ENCODE measurements at places on chromosomes 3 and 15.

GRCh38 chr3:74711913-74712512 lies 97.6 kb upstream of the CNTN3 start:
- no peak for DNase-seq

- peak; percentile 36 for DNase-seq
Observed at GRCh38 chr3:113626503-113627371, 69.7 kb downstream of the USF3 start.

DNA sequence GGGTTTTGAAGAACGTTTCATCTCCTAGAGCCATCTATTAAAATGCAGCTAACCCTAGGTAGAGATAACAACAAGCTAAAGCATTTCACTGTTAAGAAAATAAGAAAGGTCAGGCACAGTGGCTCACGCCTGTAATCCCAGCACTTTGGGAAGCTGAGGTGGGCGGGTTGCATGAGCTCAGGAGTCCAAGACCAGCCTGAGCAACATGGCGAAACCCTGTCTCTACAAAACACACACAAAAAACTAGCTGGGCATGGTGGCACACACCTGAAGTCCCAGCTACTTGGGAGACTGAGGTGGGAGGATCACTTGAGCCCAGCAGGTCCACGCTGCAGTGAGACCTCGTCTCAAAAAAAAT lies 5.4 kb upstream of the TBC1D5 start:
- no peak for DNase-seq

DNA sequence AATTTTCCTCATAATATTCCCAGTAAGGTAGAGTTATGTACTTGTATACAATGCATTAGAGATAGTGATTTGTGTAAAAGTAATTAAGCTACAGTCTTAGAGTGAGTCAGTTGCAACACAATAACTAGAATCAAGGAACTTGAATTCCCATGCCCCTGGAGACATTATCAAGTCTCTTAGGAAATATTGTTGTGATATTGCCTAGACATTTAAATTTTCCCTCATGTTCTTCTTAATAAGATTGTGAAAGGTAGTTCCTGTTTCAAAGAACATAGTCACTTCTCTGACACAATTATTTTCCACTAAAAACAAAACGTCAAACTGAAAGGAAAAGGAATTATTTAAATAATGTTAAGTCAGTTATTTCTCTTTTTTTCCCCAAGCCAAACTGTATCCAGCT lies 13.0 kb upstream of the ATP1B3 start:
- no peak for DNase-seq

- DNase-seq = no peak
Observed at GRCh38 chr15:67218428-67218827, 36.0 kb downstream of the AAGAB start.

- DNase-seq = no peak
Observed at GRCh38 chr15:35605764-35606449, 59.9 kb upstream of the DPH6 start.

DNA sequence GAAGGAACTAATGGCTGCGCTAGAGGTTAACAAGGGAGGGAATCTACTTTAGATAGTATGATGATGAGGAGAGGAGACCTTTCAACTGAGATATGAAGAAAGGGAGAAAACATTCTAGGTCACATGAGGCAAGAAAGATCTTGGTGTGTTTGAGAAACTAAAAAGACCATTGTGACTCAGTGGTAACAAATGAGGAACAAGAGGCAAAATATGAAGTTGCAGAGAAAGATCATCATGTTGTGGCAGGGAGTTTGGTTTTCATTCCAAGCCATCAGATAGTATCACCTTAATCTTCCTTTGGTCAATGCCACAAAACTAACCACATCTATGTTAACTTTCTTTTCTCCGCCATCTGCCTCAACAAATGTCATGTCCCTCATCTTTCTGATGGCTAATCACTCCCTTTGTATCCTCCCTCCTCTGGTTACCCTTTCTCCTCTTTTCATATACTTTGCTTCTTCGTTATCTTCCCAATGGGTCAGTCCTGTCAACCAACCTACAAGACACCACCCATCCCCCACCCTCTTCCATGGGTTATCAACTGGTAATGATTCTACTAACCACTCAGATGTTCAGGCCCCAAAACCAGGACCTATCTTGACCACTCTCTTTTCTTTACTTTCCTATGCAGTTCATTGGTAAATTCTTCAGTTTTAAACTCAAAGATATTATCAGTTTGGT lies 2.4 kb upstream of the PDCD6IP start:
- no peak for DNase-seq

DNA sequence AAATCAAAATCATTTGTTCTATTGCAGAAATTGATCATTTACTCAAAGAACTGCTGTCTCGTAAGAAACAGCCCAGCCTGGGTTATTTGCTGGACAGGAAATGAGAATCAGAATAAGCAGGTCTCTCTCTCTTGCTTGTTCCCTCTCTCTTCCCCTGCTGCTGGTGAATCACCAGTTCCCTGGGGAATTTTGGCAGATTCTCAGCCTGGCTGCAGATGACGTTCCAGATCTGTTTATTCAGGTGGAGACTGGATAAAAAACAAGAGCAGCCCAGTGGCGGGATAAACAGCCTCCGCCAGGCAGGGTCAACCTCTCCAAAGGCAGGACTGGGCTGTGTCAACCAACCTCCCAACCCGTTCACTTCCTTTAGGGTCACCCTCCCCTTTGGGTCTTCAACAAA lies 72.1 kb downstream of the LRIG1 start:
- peak; percentile 20 for DNase-seq

GRCh38 chr15:29420188-29420587 lies 150.6 kb upstream of the NSMCE3 start:
- no peak for DNase-seq

GRCh38 chr15:86055688-86056087 lies 24.0 kb upstream of the AGBL1 start:
- no peak for DNase-seq

DNA sequence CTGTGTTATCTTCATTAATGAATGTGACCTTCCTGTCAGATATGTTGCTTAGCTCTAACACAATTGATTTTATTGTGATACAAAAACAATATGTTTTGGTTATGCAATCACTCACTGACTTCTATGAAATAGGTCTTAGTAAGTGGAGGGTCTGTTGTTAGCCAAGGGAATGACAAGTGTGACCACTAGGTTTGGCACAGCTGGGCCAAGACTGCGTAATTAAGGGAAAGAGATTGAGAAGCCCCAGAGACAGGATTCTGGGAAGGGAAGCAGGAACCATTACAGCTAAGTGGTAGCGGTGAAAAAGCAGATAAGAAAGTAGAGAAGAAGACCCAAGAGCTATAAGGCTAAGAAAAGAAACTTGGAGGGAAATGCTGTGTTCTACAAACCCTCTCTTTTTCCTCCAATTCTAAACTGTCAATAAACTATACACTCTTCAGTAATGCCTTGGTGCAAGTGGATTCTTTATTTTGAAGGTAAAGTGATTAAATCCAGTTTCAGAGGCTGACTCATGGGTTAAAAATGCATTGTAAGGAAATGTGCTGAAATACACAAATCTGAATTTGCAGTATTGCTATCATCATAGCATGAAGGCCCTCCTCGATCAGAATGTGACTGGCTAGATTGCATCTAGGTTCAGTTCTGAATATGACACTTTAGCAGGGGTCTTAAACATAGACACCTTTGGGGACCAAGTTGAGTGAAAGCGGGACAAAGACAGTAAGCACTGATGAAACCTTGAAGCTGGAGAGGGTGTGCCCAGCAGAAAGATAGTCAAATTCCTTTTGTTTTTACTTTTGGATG lies 26.1 kb downstream of the KCNMB2 start:
- no peak for DNase-seq

DNA sequence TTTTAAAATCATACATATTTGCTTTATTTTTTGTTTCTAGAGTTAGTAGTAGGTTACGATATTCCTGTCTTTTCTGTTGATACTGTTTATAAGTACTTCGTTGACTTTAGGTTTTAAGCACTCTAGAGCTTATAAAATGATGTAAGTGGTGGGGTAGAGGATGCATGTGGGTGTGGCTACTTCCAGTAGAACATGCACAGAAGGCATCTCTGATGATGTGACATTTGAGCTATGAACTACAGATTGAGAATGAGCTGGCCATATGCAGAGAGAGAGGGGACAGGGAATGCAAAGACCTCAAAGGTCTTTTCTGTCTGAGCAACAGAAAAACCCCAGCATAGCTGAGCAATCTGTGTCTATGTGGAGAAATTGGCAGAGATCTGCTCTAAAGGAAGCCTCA lies 233.9 kb upstream of the STAC start:
- no peak for DNase-seq

DNA sequence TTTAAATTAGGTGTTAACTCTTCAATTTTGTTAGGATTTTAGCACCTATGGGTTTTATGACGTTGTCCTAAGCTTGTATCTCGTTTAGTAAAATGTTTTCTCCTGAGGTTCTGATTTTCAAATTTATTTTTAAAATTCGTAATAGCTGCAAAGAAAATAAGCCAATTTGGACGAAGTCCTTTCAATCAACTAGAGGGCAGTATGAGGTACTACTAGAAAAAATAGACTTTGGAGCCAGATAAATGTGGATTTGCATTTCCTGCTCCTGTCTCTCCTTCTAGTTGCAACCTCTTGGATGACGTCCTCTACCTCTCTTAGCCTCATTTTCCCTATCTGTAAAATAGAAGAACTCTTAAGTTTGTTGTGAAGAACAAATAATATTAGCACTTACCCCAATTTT lies 81.1 kb downstream of the SLTM start:
- no peak for DNase-seq

- peak; percentile 66 for DNase-seq
Observed at GRCh38 chr15:92714477-92715401, 59.2 kb upstream of the FAM174B start.

GRCh38 chr15:23574742-23575141 lies 9.3 kb downstream of the MKRN3 start:
- DNase-seq = no peak

DNA sequence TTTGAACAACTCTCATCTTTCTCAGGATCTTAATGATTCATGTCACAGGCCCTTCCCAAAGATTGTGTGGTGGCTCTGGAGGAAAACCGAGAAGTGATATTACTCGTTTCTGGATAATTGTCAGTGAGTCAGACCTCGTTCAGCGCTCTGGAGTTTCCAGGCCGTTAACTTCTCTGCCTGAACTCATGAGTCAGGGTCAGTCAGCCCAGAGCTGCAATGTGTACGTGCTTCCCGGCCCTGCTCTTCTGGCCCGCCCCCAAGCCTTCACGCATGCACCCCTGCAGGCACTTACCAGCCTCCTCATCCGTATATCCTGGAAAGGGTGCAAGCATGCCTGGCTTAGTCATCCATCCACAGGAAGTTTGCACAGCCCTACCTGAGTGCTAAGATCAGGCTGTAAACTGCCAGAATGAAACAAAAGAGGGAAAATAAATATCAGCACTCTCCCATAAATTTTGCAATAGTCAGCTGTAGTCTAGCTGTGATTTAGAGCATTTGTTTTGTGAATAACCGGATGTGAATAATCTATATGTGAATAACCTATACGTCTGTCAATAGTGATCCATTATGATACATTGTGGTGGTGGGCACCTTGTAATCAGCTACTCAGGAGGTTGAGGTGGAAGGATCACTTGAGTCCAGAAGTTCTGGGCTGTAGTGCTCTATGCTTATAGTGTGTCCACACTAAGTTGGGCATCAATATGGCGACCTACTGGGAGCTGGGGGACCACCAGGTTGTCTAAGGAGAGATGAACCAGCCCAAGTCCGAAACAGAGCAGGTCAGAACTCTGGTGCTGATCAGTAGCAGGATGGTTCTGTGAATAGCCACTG lies 35.3 kb upstream of the SEMA4B start:
- DNase-seq = no peak

DNA sequence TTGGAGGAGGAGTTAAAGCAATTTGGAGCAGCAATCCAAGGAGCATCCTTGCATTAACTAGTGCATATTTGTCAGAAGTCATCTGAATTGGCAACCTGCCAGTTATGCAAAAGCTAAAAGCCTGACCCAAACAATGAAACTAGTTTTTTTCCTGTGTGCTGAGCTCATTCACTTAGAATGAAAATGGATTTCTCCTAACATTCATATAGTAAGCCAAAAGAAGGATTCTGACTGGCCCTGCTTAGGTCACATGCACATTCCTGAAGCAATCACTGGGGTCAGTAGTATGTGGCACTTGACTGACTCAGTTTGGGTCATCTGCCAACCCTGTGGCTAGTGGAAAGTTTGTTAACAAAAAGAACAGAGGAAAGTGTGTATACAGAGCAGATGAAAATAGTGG lies 30.5 kb downstream of the OXSM start:
- DNase-seq = no peak

GRCh38 chr3:87595798-87596197 lies 319.4 kb upstream of the POU1F1 start:
- no peak for DNase-seq

- no peak for DNase-seq
Observed at GRCh38 chr15:65512807-65513416, 4.6 kb downstream of the DPP8 start.

- no peak for DNase-seq
Observed at GRCh38 chr15:32053719-32054118, 23.4 kb downstream of the CHRNA7 start.

DNA sequence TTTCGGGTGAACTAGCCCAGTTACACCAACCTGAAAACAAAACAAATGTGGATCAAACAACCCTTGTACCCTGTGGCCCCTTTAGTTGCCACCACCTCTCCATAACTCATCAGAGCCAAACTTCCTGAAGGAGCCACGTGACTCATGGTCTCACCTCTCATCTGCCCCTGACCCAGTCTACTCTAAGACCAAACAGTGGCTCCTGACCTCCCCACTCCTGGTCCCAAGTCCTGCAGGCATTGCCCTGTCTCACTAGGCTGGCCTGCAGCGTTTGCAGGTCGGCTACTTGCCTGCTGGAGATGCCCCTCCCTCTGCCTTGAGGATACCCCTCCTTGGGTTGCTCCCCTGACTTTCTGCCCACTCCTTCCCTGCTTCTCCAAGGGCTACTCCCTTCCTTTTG lies 23.1 kb downstream of the SLC6A11 start:
- no peak for DNase-seq

DNA sequence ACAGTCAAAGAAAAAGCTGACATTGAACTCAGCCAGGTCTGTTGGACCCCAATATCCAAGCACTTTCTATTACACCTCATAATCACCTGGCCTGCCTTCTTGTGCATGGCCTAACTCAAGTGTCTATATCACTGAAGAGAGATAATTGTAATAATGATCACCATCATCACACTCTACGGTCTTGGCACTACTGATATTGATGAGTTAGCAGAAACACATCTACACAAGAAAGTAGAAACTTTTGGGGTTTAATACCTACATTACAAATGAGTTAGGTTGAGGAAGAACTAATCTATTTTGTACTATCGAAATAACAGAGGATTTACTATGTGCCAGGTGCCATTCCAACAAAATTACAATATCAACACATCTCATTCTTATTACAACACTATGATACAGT lies 30.7 kb downstream of the TUSC7 start:
- DNase-seq = no peak

DNA sequence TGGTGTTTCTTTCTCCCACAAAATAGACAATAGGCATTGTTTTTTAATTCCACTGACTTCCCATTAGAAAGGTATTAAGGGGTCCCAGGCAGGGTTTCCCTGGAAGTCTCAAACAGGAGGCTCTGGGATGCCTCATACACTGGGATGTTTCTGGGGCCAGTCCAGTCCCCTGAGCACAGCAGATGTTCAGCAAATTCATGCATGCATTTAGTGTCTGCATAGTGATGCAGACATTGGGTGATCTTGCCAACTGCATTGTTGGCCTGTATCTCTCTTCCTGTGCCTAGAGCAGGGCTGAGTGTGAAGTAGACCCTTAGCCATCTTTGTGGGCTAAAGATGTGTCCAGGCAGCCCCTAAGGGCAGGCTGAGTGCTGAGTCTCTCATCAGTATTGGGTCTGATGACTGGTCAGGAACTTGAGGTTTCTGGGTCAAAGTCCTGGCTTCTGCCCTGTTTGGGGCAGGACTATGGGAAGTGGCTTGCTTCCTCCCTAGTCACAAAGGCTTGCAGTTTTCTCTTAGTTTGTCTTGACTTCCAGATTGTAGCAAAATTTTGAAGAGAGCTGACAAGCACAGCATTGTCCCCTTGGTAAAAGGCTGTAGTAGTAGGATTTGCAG lies 56.5 kb downstream of the BSN start:
- DNase-seq = no peak

Measured in hypothalamus (tissue), 51 donors.